Activated naive CD8-positive, alpha-beta T cell treated with anti-CD3 and anti-CD28 coated beads, Interleukin-2, amount 50 U/mL, for 16 hours (primary cell): ENCODE measurements at places on chromosomes 6 and 20.

DNA sequence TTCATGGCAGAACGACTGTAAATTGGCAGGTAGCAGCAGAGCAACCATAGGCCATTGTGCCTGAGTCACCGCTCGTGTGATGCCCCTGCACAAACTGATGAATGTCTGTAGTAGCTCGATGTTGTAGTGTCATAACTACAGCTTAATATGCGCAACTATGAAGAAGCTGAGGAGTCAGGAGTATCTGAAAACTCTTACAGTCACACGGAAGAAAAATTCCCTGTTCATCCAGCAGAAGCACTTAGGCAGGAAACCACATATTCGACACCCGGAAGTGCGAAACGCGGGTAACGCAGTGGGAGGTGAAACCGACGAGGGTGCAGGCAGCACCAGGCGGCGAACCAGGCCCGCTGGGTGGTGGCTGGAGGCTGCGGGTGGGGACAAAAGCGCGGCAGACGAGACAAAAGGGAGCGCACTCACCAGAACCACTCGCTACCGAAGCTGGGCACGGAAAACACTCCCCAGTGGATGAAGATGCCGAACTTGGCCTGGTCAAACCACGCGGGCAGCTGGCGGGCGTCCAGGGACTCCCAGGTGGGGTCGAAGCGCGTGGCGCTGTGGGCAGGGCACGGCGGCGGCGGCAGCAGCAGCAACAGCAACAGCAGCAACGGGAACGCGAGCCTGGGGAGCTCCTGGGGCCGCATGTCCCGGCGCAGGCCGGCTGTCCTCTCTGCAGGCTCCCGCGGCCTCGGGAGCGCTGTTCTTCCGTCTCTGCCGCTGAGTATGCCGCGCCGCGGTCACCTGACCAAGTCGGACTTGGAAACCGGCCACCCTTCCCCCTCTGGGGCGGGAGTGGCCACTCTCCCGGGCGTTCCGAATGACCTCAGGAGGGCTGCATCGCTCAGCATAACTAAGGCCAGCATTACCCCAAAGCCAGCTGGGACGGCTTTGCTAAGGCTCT, at the start of gene FUCA2:
Gene FUCA2, minus strand, starts transcription at position 730 of the 901 bp plus-strand sequence. Its CDS starts 86 bp downstream, at position 644.
- DNase-seq = peak; percentile 23

DNA sequence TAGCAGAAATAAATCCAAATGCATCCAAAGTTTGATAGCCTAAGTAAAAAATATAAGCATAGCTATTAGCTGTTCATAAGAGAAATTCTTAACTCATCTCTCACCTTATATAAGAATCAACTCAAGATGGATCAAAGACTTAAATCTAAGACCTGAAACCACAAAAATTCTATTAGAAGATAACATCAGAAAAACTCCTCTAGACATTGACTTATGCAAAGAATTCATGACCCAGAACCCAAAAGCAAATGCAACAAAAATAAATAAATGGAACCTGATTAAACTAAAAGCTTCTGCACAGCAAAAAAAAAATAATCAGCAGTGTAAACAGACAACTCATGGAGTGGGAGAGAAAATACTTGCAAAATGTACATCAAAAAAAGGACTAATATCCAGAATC, 184.3 kb downstream of the TFAP2A start:
- DNase-seq = no peak

DNA sequence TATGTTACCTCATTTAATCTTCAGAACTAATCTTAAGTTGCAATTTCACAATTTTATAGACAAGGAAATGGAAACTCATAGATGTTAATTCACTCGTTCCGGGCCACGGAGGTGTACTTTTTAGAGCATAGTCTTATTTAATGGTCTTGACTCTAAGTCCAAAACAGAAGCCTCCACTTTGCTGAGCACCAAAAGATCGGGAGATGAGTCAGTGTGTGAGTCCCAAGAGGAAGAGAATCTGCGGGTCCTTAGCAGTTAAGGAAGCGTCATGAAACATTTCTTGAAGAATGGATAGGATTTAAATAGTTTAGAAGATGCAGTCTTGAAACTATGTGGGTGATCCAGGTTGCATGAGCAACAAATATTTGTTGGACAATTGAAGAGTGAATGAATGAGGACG, 231.8 kb upstream of the QKI start:
- no peak for DNase-seq

- no peak for DNase-seq
These were observed 353.3 kb downstream of the PAX1 start for GRCh38 chr20:22058746-22059145.

- DNase-seq = no peak
These were observed 115.4 kb downstream of the FAM120B start for GRCh38 chr6:170421921-170422320.

- no peak for DNase-seq
These were observed 21.0 kb upstream of the IFNGR1 start for GRCh38 chr6:137240168-137240567.

DNA sequence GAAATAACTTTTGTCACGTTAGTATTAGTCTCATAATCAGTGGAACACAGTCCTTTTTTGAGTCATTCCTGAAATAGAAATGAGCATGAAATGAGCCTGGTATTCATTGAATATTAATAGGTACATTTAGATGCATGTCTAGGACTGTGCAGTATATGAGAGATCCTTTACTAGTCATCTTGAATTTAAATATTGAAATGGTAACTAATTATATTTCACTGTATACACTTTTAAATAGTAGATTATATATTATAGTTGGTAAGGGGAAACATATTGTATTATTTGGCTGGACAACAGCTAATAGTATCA, 59.4 kb downstream of the RSPO3 start:
- DNase-seq = no peak

- DNase-seq = no peak
These were observed 70.9 kb downstream of the UST start for GRCh38 chr6:148817689-148818088.

- DNase-seq = no peak
These were observed 1.5 kb downstream of the SIRPA start for GRCh38 chr20:1896484-1897258.

- no peak for DNase-seq
These were observed 166.2 kb downstream of the EPM2A start for GRCh38 chr6:145569140-145569539.

GRCh38 chr6:6590530-6590929, 2.0 kb downstream of the LY86 start:
- DNase-seq = no peak

GRCh38 chr6:40022867-40023266, 88.6 kb upstream of the MOCS1 start:
- DNase-seq = no peak

- no peak for DNase-seq
These were observed at the start of gene RNF217 for GRCh38 chr6:124961777-124962638. TSS of gene RNF217 (plus strand) at chr6:124962437. CDS start at chr6:124962545, 108 bp downstream.

DNA sequence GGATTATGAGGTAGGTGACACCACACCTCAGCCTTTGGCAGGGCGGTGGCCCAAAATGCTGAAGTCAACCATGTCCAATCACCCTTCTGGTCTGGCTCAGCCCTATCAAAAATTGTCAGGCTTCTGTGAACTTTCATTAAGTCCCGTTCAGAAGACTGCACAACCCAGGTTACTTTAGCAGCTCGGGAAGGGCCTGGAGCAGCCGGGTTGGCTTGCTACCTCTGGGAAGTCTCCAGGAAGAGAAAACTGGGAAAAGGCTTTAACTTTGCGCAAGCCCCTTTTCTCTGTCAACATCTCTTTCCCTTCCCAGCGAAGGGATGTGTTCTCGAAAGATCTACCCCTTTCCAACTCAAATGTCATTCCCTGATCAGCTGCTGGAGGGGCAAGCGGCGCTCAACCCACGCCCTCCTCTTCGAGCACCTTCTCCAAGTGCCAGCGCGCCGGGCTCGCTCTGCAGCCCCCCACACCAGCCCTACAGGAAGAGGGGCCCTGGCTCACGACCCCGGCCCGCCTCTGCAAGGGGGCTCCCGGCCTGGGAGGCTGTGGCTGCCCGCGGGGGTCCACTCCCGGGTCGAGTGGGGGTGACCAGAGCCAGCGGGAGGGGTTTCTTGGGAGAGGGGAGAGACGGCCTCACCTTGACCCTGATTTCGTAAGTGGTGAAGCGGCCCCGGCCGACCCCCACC, 573 bp downstream of the SNX3 start:
- no peak for DNase-seq

DNA sequence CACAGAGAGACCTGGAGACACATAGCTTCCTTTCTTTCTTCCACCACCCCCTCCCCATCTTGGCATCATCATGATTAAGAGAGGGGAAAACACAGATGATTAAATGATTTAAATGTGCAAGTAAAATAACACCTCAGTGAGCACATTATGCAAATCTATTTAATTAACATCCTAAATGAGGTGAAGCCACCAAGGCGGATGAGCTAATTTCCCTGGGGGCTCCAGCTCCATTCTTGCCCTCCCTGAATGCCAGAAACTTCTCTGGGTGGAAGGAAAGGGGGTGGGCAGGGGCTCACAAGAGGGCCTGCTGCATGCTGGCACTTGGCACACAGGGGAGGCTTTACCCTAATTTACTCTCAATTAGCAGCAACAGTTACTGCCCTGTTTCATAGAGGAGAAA, 32.5 kb upstream of the TGM2 start:
- no peak for DNase-seq

- DNase-seq = no peak
These were observed 23.1 kb upstream of the DNAAF9 start for GRCh38 chr20:3430376-3431069.

DNA sequence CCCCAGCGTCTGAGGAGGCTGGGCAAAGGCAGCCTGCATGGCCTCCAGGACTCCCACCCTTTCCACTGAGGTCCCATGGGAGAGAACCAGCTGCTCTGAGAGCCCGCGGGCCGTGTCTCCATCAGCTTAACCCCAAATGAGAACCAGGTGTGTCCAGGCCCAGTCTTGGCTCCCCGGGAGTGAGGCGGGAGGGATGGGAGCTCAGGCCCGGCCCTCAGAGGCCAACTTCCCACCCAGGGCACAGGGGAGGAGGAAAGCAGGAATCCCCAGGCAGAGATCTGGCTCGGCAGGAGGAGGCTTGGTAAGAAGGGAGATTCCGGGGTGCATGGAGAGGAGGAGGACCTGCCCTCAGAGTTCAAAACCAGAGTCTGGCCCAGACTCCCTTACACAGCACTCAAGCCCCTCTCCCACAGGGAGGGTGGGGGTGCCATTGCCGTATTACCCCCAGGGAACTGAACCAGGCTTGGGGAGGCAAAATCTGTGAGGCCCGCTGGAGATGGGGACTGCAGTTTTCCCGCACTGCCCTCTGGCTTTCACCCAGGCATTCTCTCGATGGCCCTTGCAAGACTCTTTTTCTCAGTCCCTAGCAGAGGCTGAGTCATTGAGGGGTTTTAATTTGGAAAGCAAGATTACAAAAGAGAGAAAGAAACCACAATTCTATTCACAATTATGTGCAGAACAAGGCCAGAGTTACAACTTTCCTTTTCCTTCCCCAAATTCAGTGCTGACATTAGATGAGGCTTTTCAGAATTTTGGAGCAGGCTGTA, 17.1 kb downstream of the FOXF2 start:
- DNase-seq = no peak

DNA sequence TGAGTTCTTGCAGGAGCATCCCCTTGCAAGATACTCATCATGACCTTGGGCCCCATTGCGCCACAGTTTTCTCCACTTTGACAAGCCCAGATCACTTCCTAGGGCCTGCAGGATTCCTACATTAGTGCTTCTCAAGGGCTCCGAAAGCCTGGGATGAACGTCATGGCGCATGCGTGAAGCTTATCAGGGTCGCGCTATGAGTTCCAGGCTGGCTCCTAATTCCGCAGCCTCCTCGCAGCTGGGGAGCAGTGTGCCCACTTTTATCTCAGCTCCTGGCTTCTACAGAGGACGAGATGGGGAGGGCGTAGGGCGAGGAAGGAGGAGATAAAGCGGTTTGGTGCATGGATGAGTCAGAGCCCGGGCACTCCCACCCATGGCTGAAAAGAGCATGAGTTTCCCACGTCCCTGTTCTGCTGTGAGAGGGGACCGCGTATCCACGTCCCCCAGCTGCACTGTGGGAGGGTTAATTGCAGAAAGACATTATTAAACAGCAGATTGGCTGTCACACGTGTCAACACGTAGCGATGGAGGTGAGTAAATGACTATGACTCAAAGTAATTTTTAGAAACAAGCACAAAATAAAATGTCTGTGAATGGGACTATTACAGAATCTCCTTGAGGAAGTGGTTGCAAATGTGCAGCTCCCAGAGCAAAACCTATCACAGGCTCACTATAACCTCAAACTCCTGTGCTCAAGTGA, 72.9 kb upstream of the DSP start:
- DNase-seq = no peak

- no peak for DNase-seq
These were observed 75.6 kb downstream of the SOD2 start for GRCh38 chr6:159617444-159617843.

GRCh38 chr20:47711046-47711752, 74.1 kb downstream of the SULF2 start:
- DNase-seq = no peak

DNA sequence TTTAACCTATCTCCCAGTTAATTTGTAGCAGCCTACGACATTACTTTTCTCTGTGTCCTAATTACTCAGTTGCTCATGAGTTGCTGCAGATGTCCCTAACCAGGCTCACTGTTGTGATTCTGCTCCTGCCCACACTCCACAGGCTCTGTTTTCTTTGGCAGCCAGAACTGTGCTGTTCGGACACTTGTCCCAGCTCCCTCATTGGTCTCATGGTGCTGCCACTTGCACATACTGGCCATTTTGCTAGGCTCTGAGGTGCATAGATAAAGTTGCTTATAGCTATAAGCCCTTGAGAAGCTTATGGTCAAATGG, 55.0 kb downstream of the NOX3 start:
- DNase-seq = no peak

DNA sequence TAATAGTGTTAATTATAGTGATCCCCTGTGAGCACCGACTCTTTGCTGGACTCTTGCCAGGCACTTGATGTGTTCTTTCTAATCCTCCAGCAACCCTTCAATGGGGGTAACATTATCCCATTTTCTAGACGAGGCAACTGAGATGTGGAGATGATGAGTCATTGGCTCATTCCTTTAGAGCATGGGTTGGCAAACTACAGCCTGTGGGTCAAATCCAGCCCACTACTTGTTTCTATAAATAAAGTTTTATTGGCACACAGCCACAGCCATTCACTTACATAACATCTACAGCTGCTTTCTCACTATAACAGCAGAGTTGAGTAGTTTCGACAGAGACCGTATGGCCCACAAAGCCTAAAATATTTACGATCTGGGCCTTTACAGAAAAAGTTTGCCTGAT, 249.5 kb upstream of the KCNG1 start:
- DNase-seq = no peak

DNA sequence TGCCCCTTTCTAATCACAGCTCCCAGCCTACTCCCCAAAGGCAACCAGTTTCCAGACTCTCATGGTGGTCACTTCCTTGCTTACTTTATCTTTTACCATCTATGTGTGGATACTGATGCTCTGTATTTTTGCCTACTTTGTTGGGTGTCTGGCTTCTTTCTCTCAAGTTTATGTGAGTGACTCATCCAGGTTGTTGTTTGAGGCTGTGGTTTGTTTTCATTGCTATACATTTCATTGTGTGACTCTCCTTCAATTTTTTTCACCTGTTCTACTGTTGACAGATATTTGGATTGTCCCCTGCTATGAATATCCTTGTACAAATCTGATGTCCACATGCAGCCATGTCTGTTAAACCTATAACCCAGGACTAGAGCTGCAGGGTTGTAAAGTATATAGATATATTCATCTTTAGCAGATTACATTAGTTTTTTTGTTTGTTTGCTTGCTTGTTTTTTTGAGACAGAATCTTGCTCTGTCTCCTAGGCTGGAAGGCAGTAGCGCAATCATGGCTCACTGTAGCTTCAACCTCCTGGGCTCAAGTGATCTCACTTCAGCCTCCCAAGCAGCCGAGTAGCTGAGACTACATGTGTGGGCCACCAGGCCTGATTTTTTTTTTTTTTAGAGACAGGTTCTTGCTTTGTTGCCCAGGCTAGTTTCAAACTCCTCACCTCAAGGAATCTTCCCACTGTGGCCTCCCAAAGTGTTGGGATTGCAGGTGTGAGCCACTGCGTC, 72.9 kb upstream of the EEF1E1 start:
- no peak for DNase-seq
